ENCODE measurements at places on chromosomes 6 and 20.

DNA sequence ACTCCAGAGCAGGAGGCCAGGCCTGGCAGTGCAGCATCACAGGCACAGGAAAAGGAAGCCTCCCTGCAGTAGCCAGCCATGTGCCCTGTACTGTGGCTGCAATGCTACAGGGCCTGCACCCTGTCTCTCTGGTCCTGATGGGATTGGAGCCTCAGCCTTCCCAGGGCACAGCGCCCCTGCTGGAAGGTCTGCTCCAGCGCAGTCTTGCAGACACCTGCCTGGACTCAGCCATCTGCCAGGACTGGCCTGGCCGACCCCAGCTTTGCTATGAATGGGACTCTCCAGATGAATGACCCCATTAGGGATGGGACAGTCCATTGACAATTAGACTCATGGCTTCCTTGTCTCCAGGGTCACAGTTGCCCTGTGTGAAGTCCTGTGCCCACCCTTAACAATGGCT lies 251.6 kb downstream of the ERMARD start:
- no peak for DNase-seq

DNA sequence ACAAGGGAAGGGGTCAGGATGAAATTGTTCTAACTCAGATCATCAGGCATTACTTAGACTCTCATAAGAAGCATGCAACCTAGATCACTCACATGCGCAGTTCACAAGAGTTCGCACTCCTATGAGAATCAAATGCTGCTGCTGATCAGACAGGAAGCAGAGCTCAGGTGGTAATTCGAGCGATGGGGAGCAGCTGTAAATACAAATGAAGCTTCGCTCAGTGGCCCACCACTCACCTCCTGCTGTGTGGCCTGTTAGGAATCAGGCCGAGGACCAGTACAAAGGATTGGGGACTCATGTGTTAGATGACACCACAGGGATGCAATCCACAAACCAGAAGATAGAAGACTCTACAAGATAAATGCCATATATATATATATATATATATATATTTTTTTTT lies 31.5 kb upstream of the TOP1 start:
- no peak for DNase-seq

DNA sequence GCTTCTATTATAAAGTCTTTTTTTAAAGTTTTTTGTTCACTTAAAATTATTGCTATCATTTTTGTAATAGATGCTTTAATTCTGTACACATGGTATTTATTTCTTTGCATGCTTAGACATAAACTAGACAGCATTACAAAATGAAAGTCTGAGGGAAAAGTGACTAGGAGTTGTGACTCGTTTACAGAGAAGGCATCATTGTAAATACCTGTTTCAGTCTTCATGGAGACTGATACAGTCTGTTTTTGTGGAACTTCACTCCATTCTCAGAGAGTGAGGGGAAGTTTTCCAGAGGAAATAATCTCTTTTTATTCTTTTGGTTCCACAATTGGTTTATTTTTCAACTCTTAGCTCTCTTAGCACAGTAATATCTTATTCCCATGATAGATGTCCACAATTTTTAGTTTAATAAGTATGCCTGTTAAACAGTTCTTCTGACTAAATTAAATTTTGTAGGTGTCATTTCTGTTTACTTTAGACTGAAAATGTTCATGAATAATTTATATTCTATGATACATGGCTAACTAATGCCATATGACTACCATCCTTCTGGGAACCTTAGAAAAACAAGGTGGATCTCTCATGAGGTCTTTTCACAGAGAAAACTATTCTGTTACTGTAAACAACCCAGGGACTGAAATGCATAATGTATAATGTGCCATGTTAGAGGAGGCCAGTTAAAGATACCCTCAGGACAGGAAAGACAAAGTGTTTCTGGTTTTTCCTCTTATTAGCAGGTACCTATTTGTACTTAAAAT lies 69.2 kb downstream of the MYO6 start:
- no peak for DNase-seq

- no peak for DNase-seq
Observed at GRCh38 chr6:46626228-46626909, 26.2 kb downstream of the CYP39A1 start.

DNA sequence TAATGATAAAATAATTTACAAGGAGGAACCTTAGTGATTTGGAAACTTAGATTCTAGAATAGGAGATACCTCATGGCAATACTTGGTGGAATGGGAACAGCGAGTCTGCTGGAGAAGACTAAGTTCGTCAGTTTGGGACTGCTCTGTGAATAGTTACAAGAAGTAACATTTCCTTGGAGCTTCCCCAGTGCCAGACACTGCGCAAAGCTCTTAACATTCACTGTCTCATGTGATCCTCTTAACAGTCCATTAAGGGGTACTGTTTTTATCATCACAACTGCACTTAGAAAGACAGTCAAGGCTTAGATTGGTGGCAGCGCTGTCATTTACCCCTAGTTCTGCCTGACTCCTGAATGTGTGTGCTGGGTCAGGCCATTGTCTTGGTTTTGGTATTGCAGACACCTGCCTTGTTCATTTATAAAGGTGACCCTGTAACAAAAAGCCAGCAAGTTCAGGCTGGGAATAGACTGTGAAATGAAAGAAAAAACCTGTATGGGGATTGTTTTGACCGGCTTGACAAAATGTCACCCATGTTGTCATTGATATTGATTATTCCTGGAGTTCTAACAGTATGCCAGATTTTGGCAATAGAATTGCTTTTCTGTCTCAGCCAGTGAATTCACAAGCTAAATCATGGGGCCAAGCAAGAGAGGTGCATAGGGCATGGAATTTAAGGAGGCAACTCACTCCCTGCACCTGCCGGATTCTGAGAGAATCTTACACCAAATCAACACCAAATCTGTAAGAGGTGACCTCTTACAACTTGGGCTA lies 118.4 kb downstream of the SASH1 start:
- DNase-seq = no peak

DNA sequence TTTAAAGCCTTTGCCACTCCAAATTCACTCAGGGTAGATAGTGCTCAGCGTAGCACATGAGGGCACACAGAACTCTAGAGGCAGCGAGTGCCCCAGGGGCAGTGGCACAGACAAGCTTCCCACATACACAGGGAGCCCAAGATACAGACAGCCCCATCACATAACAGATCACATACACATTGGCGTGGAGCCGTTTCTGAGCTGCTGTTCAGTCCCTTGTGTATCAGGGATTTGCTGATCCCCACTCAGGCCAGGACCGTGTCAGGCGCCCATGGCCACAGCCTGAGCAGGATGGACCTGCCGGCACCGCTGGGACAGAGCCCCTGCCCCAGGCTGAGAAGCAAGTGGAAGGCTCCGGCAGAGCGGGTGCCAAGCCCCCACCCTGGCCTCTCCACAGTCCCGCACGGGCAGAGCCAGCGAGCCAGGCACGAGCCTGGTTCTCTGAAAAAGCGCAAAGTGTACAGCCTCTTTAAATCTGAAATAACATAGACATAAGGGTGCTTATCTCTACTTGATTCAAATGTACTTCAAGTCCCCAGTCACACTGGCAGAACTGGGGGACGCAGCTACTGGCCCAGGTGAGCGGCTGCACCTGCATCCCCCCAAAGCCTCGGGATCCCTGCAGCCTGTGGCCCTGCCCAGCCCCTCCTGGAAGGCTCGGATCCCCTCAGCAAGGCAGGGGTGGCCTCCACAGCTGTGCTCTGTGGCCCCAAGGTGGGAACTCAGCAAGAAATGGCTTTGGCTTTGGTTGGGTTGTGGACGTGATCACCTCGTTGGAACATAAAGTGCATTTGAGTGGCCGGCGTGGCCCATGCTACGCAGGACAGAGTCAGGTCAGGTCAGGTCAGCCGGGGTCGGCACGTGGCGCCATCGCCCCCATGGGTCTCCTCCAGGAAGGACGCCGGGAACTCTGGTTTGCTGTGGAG lies 231.3 kb downstream of the ERMARD start:
- DNase-seq = no peak

DNA sequence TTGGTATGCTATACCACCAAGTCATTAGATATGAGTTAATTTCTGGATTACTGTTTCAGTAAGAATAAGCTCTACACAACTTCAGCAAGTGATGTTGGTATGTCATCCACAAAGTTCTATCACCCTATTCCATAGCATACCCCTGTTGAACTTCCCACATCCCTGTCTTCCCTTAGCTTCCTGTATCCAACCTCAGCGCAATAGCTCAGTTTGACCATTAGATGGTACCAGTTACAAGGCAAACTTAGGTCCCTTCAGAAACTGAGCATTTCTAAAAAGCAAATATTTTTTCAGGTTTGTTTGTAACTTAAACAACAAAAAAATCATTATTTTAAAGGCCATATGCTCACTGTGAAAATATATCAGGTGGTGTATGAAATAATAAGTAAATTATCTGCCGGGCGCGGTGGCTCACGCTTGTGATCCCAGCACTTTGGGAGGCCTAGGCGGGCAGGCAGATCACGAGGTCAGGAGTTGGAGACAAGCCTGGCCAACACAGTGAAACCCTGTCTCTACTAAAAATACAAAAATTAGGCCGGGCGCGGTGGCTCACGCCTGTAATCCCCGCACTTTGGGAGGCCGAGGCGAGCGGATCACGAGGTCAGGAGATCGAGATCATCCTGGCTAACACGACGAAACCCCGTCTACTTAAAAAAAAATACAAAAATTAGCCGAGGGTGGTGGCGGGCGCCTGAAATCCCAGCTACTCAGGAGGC lies 8.8 kb upstream of the MOG start:
- no peak for DNase-seq

DNA sequence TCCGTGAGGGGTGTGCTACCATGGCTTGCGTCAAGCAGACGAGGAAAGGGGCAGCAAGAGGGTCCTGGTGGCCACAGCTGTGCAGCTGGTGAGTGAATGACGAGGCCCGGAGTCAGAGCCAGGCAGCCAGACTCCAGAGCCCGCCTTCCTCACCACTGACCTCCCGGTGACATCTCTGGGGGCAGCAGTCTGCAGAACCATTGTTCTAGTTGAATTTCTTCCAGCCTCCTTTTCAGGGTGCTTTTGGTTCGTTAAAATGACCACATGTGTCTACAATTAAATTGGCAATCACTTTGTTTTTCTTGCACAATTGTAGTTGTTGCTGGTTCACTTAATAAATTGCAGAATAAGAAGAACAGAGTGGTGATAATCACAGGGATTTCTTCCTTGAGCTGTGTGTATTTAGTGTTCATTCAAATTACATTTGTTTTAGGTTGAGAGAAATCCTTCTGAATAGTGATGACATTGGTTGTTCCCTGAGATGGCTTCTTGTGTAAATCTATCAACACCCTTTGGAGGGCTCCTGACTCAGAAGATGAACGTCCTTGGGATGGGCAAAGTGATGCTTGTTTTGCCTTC lies 96.4 kb downstream of the TULP4 start:
- DNase-seq = no peak

- no peak for DNase-seq
Observed at GRCh38 chr6:13579911-13580310, 5.5 kb downstream of the SIRT5 start.

DNA sequence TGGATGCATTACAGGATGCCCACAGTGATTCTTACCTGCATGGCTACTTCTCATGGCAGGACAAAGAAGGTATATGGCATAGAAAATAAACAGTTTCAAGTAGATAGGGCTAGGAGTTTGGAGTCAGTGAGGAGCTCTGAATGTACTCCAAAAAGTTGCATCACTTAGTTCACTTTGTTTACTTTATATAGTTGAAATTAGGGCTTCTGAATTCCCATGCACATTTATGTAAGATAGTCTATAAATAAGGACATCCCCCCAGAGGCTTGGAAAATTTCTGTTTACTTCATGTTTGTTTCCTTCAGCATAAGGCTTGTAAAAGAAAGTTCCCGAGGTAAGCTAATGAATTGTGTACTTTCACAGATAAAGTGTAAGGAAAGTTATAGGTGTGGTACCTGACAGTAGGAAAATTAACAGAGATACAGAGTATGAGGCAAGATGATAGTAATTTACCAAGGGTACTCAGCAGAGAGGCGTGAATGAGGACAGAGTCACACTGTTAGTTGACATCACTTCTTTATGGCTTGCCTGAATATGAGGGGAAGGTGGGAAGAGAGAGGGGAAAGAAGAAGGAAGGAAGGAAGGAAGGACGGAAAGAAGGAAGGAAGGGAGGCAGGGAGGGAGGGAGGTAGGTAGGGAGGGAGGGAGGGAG lies 51.1 kb downstream of the ADTRP start:
- DNase-seq = no peak

DNA sequence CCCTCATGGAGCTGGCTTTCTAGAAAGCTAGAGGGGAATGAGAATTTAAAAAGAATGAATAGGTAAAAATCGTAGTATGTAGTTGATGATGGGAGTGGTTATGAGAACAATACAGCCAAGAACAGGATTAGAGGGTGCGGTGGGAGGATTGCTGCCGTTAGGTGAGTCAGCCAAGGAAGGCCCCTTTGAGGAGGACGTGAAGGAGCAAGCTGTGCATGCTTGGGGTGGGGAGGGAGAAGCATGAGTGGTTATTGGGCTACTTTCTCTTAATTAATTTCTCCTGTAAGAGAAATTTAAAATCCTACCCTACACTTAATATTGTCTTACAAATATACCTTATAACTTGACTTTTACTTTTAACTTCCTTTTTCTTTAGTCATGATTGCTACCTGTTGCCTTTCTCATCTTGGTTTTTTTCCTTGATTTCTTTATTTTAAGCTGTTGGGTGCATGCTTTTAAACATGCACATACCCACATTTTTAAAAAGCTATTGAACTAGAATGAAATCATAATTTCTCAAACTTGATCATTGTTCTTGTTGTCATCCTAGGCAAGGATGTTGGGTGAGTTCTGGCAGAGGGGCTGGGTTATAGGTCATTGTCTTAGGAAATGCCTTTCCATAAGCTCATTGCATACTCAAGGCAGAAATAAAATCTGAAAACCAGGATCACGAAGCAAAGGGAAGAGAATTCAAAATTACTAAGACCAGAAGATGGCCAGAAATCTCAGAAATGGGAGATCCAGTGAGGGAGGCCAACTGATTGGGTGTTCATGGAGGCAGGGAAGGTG lies 114.5 kb downstream of the TCP11 start:
- no peak for DNase-seq

DNA sequence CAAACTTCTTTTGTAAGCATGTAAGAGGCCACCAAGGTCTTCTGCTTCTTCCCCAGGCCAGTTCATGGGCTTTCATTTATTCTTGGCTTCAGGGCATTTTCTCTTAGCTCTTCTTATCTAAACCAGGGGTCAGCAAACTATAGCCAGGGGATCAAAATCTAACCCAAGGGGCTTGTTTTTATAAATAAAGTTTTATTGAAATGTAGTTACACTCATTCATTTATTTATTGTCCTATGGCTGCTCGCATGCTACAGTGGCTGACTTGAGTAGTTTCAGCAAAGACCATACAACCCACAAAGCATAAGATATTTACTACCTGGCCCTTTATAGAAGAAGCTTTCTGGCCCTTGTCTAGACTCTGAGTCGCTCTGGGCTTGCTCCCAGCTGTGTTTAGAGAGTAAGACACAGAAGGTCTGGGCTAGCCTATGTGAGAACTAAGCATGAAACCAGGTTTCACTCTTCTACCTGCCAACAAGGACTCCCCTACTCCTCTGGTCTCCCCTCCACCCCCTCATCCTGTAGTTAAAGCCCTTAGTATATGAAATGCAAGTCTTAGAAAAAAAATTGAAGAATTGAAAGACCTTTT lies 43.2 kb downstream of the KHDC1L start:
- no peak for DNase-seq

- no peak for DNase-seq
Observed at GRCh38 chr20:32607727-32608663, 22.9 kb upstream of the NOL4L start.

GRCh38 chr6:84667252-84668213 lies 96.9 kb downstream of the TBX18 start:
- DNase-seq = no peak

- DNase-seq = no peak
Observed at GRCh38 chr6:157659536-157660271, 163.3 kb upstream of the SNX9 start.

All from activated CD4-positive, alpha-beta memory T cell treated with anti-CD3 and anti-CD28 coated beads for 36 hours (primary cell).